ENCODE measurements at places on chromosomes 3 and 15. TPM values are rescaled to one million over a fixed set of nuclear protein-coding genes. Genes with fewer than 3 reads are reported as not detected.

The MUC20 gene
- total RNA-seq, result 71.8 TPM

The CCR2 gene
- not detected for total RNA-seq

The SCAP gene
- 111 TPM for total RNA-seq

The DNAH1 gene
- total RNA-seq, result 86.3 TPM

DNA sequence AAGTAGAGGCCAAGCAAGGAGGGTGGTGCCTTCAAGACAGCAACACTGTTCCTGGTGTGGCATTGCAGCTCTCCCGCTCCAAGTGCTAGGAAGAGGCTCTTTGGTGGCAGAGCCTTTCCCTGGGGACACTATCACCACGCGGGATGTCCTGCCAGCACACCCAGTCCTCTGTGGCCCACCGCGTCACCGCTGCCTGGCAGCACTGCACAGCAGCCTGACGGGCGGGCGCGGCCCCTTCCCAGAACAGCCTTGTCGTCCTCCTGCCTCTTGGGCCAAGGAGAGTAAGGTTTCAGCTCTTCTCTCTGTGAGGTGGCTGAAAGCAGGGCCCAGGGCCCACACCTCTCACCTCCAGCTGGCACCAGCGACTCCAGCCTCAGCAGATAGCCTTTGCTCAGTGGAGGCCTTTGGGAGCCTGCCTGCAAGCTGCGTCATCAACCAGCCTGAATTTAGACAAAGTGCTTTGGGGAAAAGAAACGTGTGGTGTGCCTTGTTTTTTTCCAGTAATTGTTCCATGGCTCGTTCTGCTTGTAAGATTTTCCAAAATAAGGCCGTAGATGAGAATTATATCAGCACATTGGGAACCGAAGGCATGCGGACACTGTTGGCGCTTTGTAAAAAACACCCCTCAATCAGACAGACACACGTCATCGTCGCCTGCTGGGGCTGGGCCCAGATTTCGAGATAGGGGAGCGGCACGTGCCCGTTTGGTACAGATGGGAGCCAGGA is 65.0 kb downstream of the AAGAB start:
- no peaks in the 10 kb centered on the region for H3K4me1 ChIP-seq
- peak overlapping the region; percentile 8 for H3K27ac ChIP-seq
- no peaks in the 10 kb centered on the region for H3K36me3 ChIP-seq
- H3K27me3 ChIP-seq, result no peaks in the 10 kb centered on the region
- H3K4me3 ChIP-seq, result no peak overlapping the region

DNA sequence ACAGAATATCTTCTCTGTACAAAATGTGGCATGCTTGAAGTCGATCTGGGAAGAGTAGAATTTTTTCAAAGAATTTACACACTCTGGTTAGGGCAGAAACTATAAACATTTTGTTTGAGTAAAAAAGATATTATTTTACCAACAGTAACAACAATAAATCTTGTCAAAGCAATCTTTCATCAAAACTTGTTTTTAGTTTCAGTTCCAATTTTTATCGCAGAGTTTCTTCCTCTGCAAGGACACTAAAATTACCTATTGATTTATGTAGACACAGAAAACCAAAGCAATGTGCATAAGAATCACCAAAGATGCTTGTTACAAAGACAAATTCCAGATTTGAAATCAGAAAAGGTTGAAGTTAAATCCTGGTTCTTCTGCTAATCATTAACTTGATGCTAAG is 61.9 kb downstream of the CGGBP1 start:
- no peak overlapping the region for H3K27ac ChIP-seq
- H3K4me3 ChIP-seq, result no peak overlapping the region
- no peaks in the 10 kb centered on the region for H3K27me3 ChIP-seq
- DNase-seq, result no peak
- no peaks in the 10 kb centered on the region for H3K36me3 ChIP-seq

DNA sequence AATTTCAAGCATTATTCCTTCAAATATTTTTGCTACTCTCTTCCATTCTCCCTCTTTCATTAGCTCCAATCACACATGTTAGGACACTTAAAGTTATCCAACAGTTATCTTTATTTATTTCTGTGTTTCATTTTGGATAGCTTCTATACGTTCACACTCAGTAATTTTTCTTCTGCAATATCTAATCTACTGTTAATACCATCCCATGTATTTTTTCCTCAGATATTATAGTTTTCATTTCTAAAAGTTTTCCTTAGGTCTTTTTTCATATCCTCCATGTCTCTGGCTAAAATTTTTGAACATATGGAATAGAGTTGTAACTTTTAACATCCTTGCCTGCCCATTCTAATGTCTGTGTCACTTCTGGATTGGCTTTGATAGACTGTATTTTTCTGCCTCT is 73.4 kb downstream of the CTNNB1 start:
- H3K36me3 ChIP-seq, result no peaks in the 10 kb centered on the region
- no peak for DNase-seq
- no peaks in the 10 kb centered on the region for H3K4me1 ChIP-seq
- no peak overlapping the region for H3K4me3 ChIP-seq
- H3K27ac ChIP-seq, result no peak overlapping the region

DNA sequence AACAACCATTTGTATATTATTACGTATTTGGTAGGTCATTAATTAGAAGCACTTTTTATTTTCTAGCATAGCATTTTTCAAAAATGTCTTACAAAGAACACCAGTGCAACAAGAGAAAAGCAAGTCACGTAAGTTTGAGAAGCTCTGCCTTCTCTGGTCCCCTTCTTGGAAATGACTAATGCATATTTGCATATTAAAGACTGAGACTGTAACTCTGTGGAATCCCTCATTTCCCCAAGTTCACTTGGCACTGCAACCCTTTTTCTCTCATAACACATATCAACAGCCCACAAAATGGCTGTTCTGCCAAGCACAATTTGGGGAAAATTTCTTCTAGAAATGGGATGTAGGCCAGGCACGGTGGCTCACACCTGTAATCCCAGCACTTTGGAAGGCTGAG is 176.3 kb downstream of the ERC2 start:
- H3K4me1 ChIP-seq, result no peaks in the 10 kb centered on the region
- no peak overlapping the region for H3K4me3 ChIP-seq
- no peaks in the 10 kb centered on the region for H3K36me3 ChIP-seq
- no peak for DNase-seq
- H3K27ac ChIP-seq, result no peak overlapping the region

Measured in Peyer's patch (tissue), 4 donors.